ENCODE measurements at places on chromosomes 2 and 18.
A peak's percentile ranks its signal among the peaks of the same experiment; 100 is the strongest.

GRCh38 chr2:231627384-231628120 is 34.9 kb downstream of the TEX44 start:
- DNase-seq = no peak

DNA sequence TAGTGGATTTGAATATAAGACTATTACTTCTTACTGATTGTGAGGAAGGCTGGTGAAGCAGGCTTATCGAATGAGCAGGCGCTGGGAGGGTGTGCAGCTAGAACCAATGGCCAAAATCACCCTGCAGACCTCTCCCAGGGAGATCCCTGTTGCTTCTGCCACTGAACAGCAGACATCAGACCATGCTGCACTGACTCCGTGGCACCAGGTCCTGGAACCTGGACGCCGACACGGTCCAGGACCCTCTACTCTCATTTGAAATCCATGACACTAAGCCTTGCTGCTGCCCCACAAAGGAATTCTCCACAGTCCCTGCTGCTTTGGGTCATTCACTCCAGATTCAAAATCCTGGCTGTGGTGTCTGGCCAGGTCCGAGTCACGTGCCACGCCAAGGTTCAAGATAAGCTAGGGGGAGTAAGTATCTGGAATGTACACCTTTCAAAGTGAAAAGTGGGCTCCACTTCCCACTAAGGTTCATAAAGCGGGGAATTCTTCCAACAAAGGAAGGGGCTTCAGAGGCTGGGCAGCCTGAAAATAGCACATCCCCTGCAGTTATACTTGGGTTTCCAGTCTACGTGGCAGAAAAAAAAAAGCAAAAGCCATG is 9.0 kb upstream of the YWHAQ start:
- no peak for DNase-seq

DNA sequence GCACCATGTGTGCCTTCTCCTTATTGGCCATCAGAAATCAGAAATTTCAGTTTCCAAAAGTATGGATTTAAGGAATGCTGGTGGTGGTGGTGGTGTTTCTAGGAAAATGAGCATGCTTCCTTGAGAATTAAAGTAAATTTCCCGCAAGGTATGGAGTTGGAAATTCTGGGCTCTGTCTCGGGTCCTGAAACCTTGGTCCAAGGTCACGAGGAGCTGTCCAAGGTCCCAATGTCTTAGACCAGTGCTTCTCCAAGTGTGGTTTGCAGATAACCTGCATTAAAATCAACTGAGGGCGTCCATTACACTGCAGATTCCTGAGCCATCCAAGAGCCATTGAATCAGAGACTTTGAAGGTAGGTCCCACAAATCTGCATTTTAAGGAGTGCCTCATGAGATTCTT is 210.9 kb upstream of the PKDCC start:
- peak; percentile 33 for DNase-seq

DNA sequence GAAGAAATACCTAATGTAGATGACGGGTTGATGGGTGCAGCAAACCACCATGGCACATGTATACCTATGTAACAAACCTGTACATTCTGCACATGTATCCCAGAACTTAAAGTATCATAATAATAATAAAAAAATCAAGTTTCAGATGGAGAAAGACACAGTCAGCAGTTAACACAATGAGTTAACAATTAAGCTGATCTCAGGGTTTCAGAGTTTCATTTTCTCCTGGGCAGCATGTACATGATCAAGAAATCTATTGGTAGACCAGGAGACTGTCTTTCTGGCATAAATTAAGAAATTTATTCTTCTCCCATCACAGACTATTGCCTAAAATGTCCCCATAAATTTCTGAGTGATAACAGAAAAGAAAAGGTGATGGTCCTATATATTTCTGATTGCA is 155.3 kb downstream of the RAD51AP2 start:
- no peak for DNase-seq

DNA sequence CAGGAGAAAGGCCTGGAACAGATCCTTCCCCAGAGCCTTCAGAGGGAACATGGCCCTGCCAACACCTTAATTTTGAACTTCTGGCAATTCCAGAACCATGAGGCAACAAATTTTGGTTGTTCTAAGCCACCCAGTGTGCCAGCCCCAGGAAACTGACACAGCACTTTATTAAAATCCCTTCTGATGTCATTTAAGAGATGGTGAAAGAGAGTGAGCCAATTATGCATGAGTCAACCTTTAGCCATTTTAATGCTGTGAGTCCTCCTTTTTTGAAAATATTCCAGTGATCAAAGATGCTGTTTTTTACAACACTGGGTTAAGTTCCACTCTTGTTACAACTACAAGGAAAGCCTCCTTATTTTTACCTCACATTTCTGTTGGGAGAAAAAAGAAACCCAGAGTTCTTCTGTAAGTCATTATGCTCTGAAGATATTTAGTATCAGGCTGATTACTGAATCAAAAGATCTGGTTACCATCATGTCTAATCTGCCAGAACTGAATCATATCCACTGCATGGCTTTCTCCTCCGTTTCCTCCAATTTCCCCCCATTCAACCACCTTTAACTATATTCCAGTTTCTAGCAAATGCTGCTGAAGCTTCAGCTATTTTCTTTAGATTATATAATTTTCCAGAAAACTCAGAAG is 235.4 kb downstream of the TXNL1 start:
- peak; percentile 16 for DNase-seq

DNA sequence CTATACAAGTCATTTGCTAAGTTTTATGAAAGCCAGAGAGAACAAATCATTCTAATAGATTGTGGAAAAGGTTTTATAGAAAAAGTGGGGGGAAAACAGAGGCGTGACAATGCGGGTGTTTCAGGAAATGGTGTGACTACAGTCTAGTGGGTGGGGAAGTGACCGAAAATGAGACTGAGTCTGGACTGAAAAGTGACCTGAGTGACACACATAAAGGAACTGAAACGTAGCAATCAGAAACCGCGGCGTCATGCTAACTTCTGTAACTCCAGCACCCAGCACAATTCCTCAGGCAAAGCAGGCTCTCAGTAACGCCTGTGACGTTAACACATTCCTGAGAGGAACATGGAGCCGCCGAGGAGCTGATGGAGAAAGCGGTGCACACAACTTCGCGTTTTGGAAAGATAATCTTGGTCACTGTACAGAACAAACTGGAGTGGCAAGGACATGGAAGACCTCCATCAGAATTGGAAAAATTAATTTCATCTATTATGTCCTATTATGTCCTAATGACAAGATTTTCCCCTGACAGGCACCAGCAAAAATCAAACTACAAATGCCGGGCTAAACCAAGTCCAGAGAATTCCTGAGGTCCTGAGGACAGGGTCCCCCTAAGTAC is 1.4 kb upstream of the CD226 start:
- DNase-seq = no peak

DNA sequence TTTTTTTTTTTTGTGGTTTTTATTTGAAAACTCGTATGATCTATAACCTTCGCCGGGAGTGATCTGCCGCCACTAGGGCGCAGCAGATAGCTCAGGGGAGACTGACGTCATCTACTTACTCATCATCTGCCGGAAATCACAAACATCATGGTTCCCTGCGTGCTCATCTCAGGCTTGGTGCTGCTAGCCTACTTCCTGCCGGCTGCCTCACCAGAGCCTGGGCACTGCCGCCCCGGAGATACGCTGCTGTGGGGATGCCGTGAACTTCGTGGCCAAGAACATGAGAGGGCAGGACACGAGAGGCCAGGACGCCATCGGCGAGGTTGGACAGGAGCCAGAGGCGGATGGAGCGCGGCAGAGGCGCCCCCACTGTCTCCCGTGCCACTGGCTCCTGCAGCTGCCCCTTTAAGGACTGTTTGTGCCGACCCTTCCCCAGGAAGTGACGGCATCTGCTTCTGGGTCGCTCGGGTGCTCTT is 68.8 kb downstream of the DOK6 start:
- DNase-seq = no peak

DNA sequence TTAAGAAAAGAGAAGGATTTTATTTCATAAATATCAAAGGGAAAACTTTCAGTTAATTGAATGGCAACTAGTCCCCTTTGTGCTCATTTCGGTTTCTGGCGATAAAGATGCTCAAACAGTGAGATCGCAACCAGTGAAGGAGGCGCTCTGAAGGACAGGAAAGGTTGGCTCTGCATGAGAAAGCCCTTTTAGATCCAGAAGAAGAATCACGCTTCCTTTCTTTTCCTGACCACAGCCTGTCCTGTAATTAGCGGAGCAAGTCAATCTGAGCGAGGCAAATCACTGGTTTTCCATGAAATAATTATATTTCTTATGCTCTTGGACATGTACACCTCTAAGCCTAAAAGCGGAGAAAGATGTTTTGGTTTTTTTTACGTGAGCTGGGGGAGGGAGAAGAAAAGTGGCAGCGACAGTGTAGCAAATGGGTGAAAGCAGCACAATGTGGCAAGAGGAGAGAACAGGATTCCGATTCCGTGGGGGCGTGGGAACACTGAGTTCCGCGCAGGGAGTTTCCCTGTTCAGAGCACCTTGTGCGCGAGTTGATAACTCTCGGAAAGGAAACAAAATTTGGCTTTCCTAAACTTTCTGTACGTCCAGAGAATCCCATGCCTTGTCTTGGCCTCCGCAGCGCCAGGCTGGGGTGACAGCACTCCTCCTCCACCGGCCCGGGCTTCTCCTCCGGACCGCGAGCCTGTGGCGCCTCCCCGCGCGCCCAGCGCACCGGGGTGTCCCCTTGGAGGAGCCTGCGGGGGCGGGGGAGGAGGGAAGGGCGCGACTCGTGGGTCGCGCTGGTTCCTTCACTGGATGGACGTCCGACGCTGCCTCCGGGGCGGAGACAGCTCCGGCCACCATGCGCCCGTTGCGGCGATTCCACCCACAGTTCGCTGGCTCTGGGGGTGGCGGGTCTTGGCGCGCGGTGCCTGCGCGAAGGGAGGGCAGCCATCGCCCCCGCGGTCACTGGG is 620 bp upstream of the SLC9A2 start:
- no peak for DNase-seq

- peak; percentile 54 for DNase-seq
These were observed 43.7 kb downstream of the HDLBP start for GRCh38 chr2:241271706-241272302.

DNA sequence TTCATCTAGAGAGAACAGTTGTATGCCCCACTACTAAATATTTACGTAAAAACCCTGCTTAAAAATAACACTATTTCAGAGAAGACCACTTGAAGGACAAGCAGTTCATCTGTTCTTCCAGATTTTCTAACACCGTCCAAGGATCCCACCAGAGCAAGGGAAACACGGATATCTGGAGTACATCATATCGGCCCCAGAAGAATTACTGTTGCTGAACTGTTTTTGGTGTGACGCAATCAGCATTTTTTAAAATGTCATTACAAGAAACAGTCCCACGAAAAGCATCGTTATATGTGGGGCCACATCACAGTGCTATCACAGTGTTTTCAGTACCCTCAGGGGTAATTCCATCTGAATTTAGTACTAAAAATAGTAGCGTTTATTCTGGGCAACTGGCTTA is 134.5 kb upstream of the PKDCC start:
- DNase-seq = no peak

DNA sequence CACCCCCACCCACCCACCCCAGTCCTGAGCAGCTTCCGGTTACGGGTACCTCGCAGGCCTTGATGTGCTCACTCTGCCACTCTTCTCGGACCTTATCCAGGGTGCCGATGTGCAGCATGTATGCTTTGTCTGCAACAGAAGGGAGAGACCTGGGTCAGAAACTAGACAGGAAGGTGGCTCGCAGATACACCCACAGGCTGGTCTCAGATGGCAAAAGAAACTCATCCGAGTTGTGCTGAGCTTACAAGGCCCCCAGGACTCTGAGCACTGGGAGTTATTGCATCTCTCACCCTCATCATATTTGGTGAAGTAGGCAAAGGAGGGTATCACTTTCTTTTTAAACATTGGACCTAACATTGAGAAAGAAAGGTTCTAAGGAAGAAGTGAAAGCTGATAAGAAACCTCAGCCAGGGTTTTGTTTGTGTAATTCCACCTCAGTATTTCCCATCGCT is 30.6 kb upstream of the EPG5 start:
- no peak for DNase-seq

- no peak for DNase-seq
These were observed 124.6 kb downstream of the TFCP2L1 start for GRCh38 chr2:121160366-121160765.

DNA sequence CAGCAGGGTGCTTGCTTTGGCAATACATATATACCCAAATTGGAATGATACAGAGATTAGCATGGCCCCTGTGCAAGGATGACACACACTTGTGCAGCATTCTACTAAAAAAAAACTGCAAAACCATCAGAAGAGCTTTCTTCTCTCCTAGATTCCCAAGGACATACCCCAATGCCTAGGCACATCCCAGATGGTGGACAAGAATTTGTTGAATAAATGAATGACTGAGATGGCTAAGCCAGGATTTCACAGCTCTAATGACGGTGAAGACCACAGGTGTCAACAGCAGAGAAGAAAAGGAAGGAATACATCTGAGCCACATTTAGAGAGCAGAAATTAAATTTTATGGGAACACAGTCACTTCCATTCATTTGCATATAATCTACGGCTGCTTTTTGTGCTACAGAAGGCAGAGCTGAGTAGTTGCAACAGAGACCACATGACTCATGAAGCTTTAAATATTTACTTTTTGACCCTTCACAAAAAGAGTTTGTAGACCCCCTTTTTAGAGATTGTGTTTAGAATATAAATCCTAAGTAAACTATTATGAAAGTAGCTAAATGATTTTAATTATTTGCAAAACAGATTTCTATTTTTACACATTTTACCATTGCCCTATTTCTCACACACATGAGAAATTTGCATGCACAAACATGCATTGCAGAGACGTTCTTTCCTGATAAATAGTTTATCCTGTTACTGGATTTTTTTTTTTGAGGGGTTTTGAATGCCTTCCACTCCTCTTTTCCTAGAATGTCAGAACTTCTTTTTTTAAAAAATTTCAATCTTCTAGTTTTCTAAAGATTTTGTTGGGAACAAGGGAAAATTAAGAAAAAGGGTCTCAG is 119.0 kb downstream of the PMAIP1 start:
- peak; percentile 5 for DNase-seq

GRCh38 chr18:60417946-60418345 is 45.4 kb upstream of the MC4R start:
- DNase-seq = no peak

GRCh38 chr2:82748653-82749052 is 1710.4 kb downstream of the SUCLG1 start:
- DNase-seq = no peak

- no peak for DNase-seq
These were observed 185.8 kb downstream of the GLI2 start for GRCh38 chr2:120921457-120921856.

- DNase-seq = no peak
These were observed 36.0 kb downstream of the CDK15 start for GRCh38 chr2:201842131-201842860.

DNA sequence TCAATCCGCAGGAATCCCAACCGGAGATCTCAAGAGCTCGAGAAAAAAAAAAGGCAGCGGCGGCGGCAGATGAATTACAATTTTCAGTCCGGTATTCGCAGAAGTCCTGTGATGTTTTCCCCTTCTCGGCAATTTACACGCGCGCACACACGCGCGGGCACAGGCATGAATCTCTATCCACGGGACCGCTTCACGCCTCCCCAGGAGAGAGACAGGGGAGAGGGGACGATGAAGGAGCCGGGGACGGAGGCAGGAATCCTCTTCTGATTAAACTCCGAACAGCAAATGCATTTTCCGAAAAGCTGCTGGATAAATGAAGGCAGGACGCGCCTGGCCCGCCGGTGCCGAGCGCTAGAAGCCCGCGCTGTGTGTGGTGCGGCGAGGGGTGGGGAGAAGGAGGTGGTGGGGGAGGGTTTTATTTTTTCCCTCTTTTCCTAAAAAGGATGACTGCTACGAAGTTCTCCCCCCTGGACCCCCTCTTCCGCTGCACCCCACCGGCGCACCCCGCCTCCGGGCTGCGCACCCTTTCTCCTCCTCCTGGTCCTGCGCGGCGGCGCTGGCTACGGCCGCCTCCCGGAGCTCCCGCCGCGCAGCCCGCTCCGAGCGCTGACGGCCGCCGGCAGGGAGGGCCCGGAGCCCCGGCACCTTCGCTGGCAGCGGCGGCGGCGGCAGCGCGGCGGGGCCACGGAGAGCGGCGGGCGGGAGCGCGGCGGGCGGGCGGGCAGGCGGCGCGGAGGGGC is at the start of gene BCL2:
Gene BCL2 (minus strand): TSS at position 387 of the 740 bp plus-strand sequence.
- DNase-seq = peak; percentile 25
